Spleen (tissue), 13 donors: ENCODE measurements at places on chromosomes 16 and 17. TPM values are rescaled to one million over a fixed set of nuclear protein-coding genes. Genes with fewer than 3 reads are reported as not detected.

- peak; percentile 25 for DNase-seq
Observed at GRCh38 chr16:84380405-84380804, 12.1 kb downstream of the ATP2C2 start.

GRCh38 chr17:19877364-19877945 lies 9.7 kb upstream of the ULK2 start:
- DNase-seq, result peak; percentile 41

GRCh38 chr16:57493767-57494166 lies 7.5 kb upstream of the DOK4 start:
- no peak for DNase-seq

DNA sequence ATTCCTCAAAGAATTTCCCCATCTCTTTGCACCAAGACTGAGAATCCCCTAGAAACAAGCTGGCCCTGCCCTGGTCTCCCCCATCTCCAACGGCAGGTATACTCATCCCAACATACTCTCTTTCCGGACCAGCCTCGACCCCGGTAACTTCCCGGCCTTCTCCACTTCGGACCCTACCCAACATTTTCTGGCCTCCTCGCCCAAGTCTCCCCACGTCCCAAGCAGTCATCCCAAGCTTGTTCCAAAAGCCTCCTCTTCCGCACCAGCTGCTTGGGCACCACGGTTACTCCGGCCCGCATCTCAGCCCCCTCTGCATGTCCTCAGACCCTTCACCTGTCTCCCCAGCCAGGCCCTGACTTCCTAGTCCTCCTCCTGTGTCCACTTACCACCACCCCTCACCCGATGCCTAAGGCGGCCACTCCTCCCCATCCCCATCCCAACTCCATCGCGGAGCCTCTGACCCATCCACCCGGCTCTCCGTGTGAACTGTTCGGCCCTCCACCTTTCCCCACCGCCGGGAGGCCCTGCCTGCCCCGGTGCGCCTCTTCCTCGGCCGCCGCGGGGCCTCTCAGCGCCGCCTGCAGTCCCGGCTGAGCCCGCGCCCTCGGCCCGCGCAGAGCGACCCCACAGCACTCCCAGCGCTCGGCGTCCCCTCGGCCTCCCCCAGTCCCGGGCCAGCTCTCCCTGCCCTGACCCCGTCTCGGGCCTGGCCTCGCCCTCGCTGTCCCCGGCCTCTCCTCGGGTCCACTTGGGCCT lies 994 bp downstream of the PITPNA start:
- peak; percentile 88 for DNase-seq

DNA sequence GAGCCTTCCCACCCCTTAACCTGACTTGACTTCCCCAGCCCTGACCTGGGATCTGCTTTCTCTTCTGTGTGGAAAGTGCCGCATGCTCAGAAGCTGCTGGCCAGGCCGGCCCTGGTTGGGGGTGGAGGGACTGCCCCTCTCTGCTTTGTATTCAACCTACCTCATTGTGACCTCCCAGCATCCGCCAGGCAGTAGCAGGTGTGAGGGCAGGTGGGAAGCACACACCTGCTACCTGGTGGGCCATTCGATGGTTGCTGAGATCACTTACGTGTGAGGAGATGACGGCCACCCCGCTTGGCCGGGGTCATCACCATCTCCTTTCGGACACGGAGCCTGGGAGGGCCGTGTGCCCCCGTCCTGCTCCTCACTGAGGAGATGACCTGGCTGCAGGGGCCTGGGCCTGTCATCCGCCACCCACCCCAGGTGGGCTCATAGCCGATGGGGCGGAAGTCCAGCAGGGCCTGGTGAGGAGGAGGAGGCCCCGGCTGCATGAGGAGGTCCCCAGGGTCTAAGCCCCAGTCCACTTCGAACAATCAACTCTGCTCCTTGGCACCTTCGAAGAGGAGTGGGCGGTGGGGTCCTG lies 7.1 kb downstream of the CPNE7 start:
- DNase-seq, result peak; percentile 69

- DNase-seq, result peak; percentile 93
Observed at GRCh38 chr17:45098869-45099616, 33.3 kb downstream of the PLCD3 start.

DNA sequence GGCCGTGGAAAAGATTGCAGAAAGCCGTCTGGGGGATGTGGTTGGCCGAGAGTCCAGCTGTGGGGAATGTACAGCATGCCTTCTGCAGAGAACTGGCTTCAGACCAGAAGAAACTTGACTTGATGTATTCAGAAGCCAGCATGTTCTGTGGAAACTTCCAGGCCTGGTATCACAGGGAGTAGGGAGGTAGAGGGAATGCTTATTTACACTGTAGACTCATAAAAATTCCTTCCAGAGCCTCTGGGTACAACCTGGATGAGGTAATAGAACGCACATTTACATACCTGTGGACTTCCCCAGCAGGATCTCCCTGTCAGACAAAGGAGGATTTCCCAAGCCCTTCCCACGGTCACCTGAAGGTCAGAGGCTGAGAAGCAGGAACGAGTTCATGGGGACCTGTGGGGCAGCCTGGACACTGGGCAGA lies 11.8 kb upstream of the GAS7 start:
- no peak for DNase-seq

GRCh38 chr16:78742501-78743283 lies 643.2 kb downstream of the WWOX start:
- DNase-seq, result peak; percentile 86

- no peak for DNase-seq
Observed at GRCh38 chr17:39018267-39019134, 51.3 kb upstream of the FBXO47 start.

DNA sequence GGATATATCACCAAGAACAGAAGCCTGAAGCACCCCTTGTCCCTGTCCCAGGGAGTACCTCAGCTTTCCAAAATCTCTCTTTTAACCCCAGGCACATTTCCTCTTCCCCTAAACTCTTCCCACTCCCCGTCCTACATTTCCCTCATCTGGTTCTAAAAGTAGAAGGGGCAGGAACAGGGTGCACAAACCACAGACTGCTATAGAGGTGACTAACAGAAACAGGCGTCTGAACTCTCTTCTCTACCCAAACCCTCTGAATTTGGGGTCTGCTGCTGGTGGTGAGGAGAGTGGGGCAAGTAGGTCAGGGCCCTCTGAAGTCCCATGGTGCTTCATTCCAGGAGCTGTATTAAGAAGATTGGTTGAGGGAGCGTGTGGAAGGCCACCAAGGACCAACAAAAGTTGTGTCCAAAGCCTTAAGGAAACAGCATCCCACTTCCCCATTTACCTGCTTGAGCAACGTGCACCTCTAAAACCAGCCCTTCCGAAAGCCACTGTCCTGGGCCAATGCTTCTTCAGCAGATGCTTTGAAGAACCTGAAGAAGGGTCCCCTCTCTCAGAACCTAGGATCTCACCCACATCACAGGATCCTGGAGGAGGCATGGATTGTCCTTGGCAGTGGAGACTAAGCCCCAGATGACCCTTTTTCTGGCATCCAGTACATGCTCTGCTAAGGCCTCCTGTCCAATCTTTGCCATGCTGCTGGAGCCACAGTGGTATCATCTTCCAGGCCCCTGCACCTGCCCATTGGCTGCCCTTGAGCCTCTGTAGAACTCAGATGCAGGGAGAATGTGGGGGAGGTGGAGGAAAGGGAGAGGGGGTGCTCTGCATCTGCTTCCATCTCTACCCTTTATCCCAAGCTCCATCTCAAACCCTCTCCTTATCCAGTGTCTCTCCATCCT lies 5.7 kb upstream of the NR1D1 start:
- DNase-seq, result no peak

- peak; percentile 30 for DNase-seq
Observed at GRCh38 chr17:6066183-6066948, 3.8 kb upstream of the WSCD1 start.

- no peak for DNase-seq
Observed at GRCh38 chr16:74035816-74036215, 260.8 kb upstream of the PSMD7 start.

DNA sequence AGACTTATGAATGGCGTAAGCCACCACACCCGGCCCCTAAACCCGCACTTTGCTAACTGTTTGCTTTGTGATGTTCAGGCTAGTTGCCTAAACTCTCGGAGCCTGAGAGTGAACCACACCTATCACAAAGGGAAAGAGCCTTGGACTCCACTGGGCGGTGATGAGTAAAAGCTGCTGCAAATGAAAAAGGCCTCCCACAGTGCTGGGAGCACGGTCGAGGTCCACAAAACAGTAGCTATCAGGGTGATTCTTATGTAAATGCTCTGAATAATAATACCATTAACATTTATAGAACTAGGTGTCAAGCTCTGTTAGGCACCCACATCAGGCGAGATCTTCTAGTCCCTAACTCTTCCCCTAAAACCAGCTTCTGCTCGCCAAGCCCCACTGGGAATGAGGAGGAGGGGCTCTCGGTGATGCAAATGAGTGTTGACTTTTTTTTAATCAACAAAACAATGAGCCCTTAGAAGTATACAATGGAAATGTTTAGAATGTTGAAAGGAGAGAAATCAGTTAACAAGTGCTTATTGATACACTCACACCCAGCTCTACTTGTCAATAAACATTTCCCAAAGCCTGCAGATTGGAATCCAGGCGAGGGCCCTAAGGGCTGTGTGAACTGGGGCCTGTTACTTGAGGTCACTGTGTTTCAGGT lies 19.8 kb downstream of the FBRS start:
- no peak for DNase-seq

DNA sequence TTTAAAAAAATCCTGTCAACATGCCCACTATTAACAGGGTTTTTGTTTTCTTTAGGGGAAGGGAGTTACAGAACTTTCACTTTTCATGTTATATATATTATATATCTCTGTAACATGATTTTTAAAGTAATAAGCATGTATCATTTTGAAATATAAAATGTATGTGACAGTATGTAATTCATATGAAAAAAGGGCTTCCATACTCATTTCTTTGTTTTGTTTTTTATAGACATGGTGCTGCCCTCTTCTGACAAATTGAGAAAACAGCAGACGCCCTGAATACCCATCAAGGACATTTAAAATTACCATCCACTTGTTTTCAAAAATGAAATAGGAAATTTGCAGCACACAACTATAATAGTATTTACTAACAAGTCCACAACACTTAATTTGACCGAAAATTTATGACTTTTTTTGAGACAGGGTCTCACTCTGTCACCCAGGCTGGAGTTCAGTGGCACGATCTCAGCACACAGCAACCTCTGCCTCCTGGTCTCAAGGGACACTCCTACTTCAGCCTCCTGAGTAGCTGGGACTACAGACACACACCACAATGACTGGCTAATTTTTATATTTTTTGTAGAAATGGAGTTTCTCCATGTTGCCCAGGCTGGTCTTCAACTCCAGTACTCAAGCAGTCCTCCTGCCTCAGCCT lies 30.4 kb downstream of the CFDP1 start:
- DNase-seq, result no peak

DNA sequence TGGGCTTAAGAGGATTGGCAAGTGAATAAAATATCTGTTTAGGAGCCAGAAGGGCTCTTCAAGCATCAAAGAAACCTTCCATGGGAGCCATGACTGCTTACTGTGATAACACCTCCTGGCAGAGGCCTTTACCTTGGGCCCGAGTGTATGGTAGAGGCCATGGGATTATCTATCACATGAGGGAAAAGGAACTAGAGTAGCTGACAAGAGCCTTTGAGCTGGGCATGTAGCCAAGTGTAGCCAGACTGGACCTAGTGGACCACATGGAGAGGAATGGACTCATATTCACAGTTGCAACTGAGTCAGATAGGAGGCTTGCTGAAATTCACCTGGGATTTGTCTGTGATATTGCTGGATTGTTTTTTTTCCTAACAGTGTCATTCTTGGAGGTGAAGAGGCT lies 276.0 kb upstream of the ZFHX3 start:
- DNase-seq, result no peak

DNA sequence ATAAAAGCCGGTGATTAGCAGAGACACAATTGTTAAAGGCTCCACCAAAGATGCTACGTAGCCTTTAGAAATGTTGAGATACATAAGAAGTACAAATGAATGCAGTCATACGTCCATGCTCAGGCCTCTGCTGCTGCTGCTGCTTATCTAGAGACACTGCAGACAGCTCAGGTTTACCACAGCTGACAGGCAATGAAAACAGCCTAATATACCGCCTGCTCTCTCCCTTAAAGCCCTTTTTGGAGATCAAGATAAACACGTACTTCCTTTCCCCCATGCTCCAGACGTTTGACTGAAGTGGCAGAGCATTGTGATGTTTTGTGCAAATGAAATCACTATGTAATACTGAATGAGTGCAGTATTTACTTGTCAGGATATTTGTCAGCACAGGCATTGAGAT lies 185.3 kb downstream of the AATF start:
- DNase-seq, result no peak

GRCh38 chr17:32117399-32117798 lies 24.9 kb upstream of the RHOT1 start:
- DNase-seq, result no peak

DNA sequence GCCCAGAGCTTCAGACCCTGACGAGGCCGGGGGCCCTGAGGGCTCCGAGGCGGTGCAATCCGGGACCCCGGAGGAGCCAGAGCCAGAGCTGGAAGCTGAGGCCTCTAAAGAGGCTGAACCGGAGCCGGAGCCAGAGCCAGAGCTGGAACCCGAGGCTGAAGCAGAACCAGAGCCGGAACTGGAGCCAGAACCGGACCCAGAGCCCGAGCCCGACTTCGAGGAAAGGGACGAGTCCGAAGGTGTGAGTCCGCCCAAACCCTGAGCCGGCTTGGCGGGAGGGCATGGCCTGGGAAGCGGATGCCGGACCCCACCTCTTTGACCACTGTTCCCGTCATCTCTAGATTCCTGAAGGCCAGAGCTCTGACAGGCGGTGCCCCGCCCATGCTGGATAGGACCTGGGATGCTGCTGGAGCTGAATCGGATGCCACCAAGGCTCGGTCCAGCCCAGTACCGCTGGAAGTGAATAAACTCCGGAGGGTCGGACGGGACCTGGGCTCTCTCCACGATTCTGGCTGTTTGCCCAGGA lies 4.4 kb downstream of the NOL3 start:
- DNase-seq, result no peak

The TNFRSF12A gene
- 4.4 TPM for total RNA-seq

The GNAO1 gene
- total RNA-seq, result 7.9 TPM

The ARL5C gene
- total RNA-seq, result not detected

The KRT39 gene
- total RNA-seq, result not detected

The RBFOX1 gene
- not detected for total RNA-seq

The KRTAP16-1 gene
- total RNA-seq, result not detected

The RNF157 gene
- 12.1 TPM for total RNA-seq

The RTN4RL1 gene
- total RNA-seq, result 1.5 TPM
